T follicular helper cell (primary cell): ENCODE measurements at places on chromosomes 5 and 9.

DNA sequence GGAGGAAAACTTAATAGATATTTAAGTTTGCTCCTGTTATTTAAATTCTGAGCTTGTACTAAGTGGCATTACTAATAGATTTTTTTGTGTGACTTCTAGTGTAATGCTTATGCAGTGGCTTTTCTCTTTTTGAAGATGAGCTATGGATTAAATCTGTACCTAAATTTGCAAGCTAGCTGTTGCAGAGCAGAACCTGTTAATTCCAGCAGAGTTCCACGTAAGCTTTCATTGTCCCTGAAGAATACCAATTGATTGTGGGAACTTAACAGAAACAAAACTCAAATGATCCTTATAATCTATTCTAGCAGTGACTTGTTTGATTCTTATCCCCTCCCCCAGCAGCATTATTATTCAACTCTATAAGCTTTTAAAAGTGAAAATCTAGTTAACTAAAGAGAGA lies 51.7 kb downstream of the MAN2A1 start:
- DNase-seq: no peak

- no peak for DNase-seq
These were observed 78.3 kb downstream of the DMAC1 start for GRCh38 chr9:7721291-7721690.

DNA sequence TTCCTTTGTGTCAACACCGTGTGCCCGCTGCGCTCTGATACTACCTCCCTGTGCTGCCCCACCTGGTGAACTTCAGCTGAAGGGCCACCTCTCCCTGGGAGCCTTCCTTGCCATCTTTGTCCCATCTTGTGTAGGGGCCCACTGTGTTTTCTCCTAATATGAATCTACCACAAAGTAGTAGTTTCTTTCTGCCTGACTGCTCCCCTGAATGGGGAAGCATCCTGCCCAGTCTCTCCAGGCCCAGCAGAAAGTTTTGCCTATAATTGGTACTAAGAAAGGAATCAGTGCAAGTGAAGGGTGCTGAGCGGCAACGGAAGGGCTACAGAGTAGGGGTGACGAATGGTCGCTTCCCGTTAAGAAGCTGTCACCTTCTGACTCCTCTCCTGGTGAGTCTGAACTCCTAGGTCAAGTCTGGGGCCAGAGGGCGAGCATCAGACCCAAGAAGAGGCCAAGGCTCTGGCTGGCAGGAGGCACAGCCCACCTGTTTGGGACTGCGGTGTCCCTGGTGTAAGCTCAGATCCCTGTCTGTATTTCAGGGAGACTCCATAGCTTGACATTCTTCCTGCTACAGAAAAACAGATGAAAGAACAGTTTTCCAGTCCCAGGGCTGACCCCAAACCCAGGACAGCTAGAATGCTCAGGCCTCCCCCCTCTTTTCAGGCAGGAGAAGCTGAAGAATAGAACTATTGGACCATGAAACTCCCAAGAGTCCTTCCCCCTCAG lies 24.1 kb downstream of the WWC1 start:
- DNase-seq: no peak

- DNase-seq: no peak
These were observed 111.8 kb downstream of the HMHB1 start for GRCh38 chr5:143923634-143924266.

DNA sequence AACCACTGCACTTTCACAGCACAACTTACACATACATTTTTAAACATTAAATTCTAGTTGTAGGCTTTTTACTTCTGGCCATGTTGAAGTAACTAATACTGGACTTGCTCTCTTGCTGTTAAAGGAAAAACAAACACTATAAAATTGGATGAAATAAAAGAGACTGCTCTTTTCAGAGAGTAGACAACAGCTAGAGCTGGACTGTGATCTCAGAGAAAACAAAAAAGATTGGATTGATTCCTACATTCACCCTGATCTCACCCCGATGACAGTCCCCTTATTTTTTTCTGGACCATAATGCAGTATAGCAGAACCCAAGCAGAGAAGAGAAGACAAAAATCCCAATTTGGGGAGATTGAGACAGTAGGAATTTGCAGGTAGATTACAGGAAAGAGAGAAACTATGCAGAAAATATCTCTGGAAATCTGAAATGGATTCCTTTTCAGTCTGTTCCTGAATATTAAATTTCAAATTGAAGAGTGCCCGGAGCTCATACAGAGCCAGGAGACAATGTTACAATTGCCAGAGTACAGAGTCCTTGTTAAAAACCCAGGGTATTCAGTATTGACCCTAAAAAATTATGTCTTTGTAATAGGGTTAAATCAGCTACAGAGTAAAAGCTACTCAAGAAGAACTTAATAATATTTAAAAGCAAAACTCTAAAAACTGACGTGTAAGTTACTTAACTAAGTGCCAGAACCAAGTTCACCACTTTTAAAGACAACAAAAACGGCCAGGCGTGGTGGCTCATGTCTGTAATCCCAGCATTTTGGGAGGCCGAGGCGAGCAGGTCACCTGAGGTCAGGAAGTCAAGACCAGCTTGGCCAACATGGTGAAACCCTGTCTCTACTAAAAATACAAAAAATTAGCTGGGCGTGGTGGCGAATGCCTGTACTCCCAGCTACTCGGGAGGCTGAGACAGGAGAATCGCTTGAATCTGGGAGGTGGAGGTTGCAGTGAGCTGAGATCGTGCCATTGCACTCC lies 208.6 kb downstream of the MPDZ start:
- DNase-seq: no peak

DNA sequence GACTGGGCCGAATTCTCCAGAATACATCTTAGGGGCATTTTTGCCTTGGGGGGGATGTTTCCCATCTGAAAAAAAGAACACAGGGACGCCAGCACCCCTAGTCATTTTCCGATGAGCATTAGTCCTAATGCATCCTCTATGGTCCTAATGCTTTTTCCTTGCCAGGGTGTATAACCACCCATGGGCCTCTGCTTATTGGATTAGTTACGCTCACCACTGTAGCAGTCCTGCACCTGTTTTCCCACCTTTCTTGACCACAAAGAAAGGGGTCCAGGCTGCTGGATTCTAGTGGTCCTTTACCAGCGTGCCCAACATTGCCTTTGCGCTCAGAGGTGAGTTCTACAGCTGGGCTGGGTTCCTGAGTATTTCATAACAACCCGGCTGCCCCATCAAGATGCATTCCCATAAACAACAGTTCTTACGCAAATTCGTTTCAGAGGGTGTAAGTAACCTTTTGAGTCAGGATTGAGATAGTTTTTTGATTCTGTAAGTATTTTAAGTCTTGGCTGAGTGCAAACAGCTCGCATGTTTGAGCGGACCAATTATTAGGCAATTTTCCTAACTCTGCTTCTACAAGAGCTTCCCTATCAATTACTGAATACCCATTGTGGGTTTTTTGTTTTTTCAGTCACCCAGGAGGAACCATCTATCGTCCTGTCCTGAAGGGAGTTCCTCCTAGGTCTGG lies 135.1 kb downstream of the DROSHA start:
- DNase-seq: no peak
